ENCODE measurements at places on chromosomes 7 and 10.
A peak's percentile ranks its signal among the peaks of the same experiment; 100 is the strongest.

DNA sequence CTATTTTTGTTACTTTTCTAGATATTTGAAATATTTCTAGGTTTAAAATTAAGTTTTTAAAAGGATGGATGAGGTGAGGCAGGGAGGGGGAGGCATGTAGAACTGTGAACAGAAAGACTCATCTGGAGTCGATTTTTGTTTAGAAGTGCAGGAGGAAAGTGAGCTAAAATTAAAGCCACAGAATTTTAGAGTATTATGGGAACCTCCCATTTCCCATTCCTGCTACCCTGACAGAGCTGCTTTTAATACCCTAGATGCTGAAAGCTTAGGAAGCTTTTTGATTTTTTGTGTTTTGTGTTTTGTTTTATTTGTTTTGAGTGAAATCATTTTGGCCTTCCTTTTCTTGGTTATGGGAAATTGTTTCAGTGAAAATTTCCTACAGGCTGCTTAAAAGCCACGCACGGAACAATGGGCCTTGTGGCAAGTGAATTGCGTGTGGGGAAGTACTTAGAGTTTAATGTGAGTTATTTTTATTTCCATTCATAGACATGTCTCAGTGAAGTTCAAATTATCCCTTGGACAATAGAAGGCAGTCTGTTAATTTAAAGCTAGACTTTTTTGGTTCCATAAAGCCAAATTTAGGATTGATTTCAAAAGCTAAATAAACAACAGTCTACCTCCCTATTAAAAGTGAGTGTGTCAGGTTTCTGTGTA is 102.0 kb upstream of the HDAC9 start:
- no peak for DNase-seq

- peak; percentile 82 for DNase-seq
These were observed 55.4 kb upstream of the LMTK2 start for GRCh38 chr7:98051118-98051744.

DNA sequence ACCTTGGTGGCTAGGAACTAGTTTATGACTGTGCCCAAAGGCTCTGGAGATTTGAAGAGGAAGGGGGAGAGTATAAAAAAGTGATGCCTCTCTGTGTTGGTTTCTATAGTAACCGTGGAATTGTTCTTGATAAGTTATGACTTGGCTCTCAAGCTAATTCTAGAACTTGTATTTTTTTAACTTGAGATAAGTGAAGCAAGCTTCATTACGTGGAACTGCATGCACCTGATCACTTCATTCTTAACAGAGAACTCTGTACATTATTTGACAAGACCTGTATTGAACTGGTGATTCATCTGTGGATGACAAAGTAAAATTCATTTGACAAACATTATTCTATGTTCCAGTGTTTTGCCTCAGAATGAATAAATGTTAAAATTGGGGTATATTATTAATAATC is 1452.2 kb downstream of the REEP3 start:
- no peak for DNase-seq

GRCh38 chr10:72065439-72066025 is 22.8 kb downstream of the SPOCK2 start:
- no peak for DNase-seq

DNA sequence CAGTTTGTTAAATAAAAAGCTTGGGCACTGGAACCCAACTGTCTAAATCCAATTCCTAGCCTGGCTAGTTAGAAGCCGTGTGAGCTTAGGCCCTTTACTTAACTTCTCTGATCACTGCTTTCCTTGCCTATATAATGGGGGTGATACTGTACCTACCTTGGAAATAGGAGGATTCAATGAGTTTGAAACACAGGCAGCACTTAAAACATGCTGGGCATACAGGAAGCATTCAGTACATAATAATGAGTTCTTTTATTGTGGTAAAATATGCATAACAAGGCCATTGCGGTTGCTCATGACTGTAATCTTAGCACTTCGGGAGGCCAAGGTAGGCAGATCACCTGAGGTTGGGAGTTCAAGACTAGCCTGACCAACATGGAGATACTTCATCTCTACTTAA is 47.4 kb upstream of the SEPHS1 start:
- DNase-seq: no peak

DNA sequence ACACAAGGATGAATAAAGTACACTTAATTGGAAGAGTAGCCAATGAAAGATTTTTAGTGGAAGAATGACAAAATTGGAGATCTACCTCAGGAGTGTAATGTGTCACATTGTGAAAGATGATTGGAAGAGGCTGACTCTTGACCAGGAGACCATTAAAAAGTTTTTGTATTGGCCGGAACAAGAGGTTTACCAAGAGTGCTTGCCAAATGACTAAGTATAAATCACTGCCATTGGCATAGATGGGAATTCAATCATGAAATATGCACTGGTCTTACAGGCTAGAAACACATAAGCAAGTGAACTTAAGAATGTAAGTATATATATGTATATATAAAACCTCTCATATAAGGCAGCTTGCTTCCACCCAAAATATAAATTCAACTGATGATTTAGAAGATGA is 58.7 kb upstream of the TFEC start:
- DNase-seq: no peak

DNA sequence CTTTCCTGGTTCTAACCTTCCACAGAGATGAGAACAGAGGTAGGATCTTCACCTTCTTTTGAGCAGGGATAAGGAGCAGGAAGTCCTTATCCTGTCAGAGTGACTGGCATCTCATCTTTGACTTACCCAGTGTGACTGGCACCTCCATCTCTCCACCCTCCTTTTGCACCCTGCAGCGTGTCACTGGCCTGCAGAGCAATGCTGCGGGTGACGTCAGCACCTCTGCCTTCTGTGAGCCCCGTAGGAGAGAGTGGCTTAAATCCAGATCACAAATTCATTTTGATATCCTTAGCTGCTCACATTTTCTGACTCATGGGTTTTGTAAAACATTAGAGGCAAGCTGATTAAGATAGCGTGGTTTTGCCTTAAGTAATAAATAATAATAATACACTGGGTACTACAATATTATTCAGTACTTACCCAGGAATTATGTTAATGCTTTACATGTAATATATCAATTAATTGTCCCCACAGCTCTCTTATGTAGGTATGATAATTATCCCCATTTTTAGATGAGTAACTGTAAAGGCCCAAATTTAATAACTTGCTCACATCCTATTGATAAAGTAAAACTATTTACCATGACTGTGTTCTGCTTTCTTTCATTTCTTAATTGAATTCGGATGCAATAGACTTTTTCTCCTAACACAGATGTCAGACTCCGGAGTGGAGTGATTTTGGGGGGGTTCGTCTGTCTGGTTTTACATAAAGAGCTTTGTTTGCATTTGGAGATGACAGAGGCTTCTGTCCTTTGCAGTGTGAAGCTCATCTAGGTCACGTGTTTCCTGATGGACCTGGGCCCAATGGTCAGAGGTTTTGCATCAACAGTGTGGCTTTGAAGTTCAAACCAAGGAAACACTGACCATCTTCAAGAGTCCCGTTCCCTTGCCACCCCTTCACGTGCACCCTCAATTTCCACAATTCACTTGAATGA is 24.9 kb downstream of the MSRB2 start:
- no peak for DNase-seq

GRCh38 chr10:18793951-18794350 is 134.7 kb downstream of the ARL5B start:
- DNase-seq: no peak

- no peak for DNase-seq
These were observed 29.1 kb downstream of the NUDCD3 start for GRCh38 chr7:44461387-44461786.

DNA sequence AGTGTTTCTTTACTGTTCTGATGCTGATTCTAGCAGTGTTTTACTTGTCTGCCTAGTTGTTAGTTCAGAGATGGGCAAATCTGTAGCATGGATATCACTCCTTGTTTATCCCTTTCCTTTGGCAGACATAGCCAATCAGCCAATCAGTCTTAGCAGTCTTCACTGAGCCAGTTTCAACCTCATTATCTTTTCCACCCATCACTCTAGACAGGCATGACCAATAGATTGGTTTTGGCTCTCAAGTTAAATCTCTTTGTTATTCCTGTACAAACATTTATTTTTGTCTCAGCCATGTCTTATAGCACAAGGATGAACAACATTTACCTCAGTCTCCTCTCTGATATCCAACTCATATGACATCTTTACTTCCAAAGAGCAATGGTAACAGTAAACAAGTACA is 109.5 kb downstream of the PRKG1 start:
- no peak for DNase-seq

DNA sequence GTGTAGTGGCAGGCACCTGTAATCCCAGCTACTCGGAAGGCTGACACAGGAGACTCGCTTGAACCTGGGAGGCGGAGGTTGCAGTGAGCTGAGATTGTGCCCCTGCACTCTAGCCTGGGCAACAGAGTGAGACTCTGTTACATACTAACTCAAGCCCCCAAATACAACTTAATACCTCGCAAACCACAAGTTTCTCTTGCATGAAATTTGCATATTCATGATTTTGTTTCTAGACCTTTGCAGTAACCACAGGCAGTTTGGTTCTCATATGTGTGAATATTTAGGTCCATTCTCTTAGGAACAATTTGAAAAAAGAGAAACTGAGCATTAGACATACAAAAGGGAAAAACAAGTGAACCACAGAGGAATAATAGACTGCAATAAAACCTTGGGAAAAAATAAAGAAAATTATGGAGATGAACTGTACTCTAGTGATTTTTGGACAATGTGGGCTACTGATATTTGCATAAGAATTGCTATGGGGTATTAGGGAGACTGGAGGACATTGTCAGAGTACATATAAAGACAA is 77.0 kb downstream of the ZNF277 start:
- DNase-seq: no peak

DNA sequence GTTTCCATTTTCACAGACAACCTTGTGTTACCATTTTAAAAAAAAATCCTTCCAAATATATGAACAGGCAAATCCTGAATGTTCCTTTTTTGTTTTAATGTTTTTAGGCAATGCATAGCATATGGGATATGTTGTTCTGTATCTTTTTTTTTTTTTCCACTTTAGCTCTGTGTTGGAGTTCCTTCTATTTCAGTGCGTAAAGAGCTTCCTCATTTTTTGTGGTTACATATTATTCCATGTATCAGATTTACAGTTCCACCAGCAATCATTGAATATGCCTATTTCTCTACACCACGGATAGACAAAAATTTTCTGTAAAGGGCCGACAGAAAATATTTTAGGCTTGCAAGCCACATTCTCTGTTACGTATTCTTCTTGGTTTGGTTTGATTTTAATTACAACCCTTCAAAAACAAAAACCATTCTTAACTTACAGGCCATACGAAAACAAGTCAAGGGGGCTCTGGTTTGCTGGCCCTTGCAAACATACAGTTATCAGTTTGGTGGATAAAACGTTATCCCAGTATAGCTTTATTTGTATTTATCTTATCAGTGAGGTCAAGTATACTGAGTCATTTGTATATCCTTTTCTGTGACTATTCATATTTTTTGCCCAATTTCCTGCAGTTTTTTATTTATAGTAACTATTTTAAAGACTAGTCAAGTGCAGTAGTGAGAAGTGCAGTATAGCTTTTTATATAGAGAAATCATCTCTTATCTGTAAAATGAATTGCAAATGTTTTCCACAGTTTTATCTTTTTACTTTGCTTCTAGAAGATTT is 55.7 kb downstream of the RALA start:
- DNase-seq: no peak

GRCh38 chr7:16241017-16241416 is 180.3 kb downstream of the CRPPA start:
- DNase-seq: no peak

DNA sequence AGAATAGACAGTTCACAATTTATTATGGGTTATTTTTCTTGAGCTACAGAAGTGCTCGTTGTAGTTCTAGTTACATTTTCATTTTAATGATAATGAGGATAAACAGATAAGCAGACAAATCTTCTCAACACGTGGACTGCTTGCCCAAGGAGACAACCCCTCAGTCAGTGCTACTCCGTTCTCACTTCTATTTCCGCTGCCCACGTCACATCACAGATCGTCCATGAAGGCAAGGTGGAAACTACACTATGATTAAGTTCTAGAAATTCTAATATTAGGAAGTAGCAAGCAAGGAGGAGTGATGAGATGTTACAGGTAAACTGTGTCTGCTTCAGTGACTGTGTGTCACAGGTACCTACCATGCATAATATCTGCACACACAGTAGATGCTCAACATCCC is 210.5 kb downstream of the CHCHD3 start:
- DNase-seq: no peak

- DNase-seq: no peak
These were observed 2.0 kb downstream of the KCNMA1 start for GRCh38 chr10:77635402-77636227.

GRCh38 chr10:114458955-114459354 is 54.7 kb upstream of the AFAP1L2 start:
- peak; percentile 22 for DNase-seq

DNA sequence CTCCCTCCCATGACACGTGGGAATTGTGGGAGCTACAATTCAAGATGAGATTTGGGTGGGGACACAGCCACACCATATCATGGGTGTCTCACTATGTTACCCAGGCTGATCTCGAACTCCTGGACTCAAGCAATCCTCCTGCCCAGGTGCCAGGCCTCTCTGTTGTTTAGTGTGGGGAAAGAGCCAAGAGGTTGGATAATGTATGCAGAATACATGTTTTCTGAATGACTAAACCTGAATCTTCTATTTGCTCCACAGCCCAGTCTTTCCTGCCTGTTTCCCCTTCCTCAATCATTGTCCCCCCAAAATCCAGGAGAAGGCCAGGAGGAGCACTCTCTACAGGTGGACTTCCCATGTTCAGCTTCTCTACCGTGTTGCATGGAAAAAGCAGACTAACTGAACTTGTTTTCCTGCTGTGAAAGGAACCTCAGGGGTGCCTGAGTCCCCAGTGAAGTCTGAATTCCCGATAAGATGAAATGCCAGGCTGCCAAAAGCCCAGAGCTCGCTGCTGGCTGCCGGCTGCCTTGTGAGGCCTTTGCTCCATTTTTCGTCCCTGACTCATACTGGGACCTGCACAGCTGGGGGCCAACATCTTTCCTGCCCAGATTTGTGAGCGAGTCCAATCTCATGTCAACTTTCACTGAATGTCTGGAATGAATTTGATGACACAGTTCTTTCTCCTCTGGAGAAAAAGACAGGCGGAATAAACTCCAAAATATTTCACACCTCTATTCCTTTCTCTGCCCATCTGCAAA is 588.0 kb downstream of the CALN1 start:
- DNase-seq: no peak

- DNase-seq: no peak
These were observed 2.5 kb downstream of the GSTO1 start for GRCh38 chr10:104257235-104257634.

GRCh38 chr10:94129393-94130130 is 135.8 kb downstream of the PLCE1 start:
- DNase-seq: no peak

GRCh38 chr10:125041856-125042506 is 100.1 kb downstream of the ZRANB1 start:
- no peak for DNase-seq

Measured in RPMI8226 (cell line).